Trophoblast cell (in vitro differentiated cells and primary cell): ENCODE measurements at places on chromosomes 5 and 9.

DNA sequence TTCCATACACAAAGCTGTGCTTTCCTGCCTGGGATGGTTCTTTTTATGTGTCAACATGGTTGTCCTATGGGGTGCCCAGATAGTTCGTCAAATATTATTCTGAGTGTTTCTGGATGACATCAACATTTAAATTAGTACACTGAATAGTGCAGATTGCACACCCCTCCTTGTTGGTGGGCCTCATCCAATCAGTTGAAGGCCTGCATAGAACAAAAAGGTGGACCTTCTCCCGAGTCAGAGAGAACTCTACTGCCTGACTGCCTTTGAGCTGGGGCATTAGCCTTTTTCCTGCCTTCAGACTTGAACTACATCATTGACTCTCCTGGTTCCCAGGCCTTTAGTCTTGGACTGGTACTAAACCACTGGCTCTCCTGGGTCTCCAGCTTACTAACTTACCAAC, 80.4 kb downstream of the SHB start:
- DNase-seq: no peak

GRCh38 chr5:178234750-178235587, 2.4 kb upstream of the PHYKPL start:
- peak; percentile 72 for DNase-seq

DNA sequence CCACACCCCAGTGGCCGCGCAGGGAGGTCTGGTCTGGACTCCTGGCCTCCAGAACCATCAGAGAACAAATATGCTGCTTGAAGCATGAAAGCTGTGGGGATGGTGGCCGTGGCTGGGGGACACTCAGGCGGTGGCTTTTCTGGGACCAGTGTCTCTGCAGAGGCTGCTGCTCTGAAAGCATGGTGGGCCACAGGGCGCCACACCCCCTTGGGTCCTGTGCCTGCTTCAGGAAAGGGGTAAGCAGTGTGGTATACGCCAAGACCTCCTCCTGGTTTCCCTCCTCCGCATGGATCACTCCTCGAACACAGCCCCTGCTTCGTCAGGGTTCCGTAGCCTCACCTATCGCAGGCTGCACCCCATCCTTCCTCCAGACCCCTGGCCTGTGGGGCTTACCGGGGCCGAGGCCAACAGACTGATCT, 19.7 kb upstream of the TERT start:
- no peak for DNase-seq

- peak; percentile 96 for DNase-seq
Observed at GRCh38 chr9:94212091-94212490, 47.0 kb upstream of the ZNF169 start.

DNA sequence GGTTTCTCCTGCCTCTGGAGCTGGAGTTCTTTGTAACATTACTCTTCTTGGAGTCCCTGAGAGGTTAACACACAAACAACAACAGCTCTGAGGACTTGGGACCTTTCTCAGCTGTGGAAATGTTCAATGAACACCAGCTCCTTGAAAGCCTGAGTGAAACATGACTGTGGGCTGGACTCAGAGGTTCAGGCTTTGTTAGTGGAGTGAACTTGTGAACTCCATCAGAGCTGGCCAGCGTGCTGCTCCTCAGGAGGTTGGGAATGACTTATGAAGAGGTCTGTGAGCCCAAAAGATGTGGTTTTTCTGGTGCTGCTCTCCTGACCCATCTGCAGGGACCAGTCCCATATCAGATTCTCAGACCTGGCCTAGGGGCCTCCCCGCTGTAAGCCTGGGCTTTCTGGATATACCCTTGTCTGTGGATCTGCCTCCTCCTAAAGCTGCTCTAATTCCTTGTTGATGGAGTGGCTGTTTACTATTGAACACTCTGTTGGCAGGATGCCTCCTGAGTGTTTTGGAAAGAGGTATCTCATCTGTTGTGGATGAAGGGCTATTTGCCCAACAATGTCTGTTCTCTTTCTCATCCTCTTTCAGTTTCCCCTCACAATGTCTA, 170.0 kb upstream of the GDNF start:
- DNase-seq: no peak

GRCh38 chr9:6354072-6354686, 26.0 kb downstream of the TPD52L3 start:
- DNase-seq: peak; percentile 56

DNA sequence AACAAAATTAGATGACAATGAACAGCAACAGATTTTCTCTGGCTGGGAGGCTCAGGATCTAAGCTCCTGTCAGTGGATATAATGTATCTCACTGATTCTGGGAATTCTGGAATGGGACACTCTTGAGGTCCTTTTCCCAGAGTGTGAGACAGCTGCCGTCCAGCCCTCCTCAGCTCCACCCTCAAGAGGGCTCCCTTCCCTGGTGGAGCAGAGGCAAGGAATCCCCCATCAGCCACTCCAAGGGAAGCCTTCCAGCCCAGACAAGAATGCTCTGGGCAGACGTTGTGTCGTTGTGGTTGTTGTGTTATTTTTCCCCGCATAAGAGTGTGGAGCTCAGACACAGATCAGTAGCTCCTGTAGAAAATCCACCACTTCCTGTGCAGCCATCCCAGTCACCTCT, 47.7 kb upstream of the ATP10B start:
- no peak for DNase-seq

DNA sequence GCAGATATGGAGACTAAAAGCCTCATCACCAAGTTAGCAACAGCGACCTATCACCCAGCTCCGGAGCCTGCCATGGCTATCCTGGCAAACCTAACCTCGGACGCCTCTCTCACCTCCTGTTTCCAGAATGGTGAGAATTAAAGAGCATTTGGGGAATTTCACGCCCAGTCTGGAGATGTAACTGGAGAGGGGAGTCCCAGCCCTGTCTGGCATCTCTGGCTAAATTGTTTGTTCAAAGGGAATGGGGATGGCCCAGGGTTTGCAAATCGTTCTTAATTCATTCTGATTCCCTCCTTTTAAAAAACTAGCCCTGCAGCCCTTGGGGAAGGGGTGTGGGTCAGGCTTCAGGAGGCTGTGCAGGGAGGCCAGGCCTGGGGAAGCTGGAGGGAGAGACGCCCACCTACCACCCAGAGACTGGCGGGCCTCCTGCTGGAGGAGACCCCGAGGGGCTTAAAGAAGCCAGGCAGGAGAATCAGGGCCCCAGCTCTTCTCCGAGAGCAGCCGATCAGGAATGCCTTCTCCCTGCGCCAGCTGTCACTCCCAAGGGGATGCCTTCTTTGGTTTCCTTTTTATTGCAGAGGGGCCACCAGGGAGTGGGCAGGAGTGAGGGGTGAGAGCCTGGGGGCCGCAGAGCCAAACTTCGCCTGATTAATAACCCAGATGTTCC, 964 bp upstream of the COL5A1 start:
- no peak for DNase-seq

DNA sequence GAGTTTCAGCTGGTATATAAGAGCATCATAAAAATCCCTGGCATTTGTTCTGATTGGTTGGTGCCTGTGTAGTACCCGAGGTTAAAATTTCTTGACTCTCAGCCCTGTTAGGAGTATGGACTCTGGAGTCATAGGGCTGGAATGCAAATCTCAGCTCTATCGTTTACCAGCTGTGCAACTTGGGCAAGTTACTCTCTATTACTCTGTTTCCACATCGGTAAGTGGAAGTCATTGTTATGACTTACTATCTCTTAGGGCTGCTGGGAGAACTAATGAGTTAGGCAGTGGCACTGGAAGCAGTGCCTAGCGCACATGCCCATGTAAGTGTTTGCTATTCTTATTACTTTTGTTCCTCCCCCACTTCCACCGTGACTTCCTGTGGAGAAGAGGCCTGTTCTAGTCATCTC, 141.6 kb downstream of the BOD1 start:
- DNase-seq: peak; percentile 49

DNA sequence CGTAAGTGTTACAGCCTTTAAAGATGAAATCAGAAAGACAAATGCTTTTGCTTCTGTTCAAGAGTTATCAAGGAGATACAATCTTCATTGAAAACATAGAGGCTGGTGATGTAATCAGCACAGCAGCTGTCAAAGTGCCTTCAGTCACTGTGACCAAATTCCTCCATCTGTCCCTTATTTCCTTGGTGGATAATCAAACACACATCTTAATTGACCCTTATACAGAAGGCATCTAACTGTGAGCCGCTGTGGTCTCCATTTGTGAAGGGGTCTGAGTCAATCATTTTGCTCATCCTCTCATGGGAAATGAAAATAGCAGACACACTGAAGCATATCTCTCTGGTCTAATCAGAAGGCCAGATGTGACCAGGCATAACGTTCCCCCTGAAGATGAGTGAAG, 130.1 kb upstream of the TLR4 start:
- no peak for DNase-seq

- DNase-seq: no peak
Observed at GRCh38 chr9:114957558-114957957, 27.2 kb upstream of the TNFSF8 start.

GRCh38 chr5:150496098-150496497, 11.8 kb upstream of the NDST1 start:
- no peak for DNase-seq

GRCh38 chr5:153445875-153446579, 44.4 kb upstream of the GRIA1 start:
- DNase-seq: no peak

DNA sequence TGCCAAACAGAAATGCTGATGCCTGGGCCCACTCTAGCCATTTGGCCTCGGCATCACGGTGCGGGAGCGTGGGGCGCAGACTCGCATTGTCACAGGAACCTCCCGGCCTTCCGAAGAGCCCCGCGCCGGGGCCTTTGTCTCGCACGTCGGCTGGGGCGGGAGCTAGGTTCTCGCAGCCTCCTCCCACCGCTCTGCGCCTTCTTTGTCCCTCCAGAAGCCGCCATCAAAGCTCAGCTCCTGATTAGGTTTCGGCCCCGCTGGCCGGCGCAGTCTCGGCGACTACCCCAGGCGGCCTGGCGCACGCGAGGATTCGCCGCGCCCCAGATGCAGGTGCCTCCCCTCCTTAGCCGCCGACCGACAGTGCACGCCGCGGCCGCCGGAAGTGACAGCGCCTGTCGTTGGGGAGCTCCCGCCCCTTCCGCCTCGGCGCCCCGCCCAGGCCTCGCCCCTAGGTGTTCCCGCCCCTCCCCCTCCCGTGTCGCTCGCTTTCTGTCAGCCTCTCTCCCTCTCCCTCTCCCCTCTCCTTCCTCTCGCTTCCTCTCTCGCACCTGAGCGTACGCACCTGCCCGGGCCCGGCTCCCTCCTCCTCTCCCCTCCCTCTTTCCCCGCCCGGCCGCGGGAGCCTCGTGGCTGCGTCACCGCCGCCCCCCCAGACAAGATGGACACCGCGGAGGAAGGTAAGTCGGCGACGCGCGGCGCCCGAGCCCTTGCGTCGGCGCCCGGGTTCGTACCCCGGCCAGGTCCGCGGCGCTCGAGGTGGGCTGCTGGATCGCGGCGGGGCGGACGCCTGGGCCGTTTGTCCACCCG, at the start of gene MARCHF6:
TSS of gene MARCHF6 (plus strand) at position 455 of the 807 bp plus-strand sequence. CDS start at position 659, 204 bp downstream.
- peak; percentile 91 for DNase-seq

GRCh38 chr5:145536133-145536532, 299.0 kb downstream of the PRELID2 start:
- DNase-seq: no peak

GRCh38 chr5:131786900-131787692, 9.7 kb downstream of the FNIP1 start:
- DNase-seq: peak; percentile 58

DNA sequence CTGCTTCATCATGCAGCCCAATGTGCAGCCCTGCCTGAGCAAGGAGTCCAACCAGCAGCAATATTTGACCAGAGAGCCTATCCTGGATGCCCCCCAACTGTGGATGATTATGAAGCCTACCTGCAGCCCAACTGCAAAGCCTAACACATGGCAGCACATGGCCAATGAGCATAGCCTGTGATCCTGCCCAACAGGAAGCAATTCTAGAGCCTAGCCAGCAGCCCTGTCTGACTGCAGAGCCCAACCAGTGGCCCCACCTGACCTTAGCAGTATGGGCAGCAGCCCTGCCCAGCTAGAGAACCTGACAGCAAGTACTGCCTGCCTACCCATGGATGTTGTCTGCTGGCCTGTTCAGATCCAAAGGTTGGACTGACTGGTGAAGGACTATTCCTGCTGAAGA, 97.3 kb upstream of the SH3GL2 start:
- no peak for DNase-seq

DNA sequence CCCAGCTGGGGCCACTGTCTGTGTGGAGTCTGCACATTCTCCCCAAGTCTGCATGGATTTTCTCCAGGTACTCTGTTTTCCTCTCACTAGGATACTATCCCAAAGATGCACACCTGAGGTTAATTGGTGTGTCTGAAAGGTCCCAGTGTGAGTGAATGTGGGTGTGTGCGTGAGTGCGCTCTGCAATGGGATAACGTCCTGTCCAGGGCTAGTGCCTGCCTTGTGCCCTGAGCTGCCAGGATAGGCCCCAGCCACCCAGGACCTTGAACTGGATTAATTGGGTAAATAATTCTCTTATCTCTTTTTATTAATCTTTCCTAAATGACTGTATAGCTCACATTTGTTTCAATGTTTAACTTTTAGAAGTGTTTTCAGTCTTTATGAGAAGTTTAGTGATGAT, 11.5 kb upstream of the PANK3 start:
- DNase-seq: no peak

- no peak for DNase-seq
Observed at GRCh38 chr5:122067390-122067789, 10.7 kb downstream of the LOX start.

GRCh38 chr9:33043671-33044070, 18.6 kb downstream of the DNAJA1 start:
- peak; percentile 46 for DNase-seq

- DNase-seq: no peak
Observed at GRCh38 chr9:127118597-127119319, 3.7 kb downstream of the ANGPTL2 start.

DNA sequence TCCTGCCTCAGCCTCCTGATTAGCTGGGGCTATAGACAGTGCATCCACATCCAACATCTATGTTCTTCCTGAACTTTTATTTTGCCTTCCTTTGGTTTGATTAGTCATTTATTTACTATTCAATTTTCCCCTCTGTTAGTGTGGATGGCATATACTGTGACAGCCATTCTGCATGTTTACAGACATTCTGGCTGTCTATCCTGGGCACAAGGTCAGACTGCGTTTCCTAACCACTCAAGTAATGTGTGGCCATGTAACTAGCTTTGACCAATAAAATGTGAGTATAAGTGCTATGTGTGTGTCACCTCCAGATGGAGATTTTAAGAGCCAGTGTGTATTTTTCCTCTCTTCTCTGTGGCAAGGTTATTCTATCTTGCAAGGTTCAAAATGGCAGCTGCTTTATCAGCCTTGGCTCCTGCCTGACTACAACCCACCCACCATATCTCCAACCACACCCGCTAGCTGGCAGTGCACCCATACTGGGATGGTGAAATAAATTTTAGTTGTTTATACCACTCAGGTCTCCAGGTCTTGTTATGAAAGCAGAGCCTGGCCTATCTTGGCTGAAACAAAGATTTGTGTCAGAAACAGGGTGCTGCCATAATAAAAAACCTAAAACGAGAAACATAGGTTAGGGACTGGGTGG, 32.2 kb downstream of the PDE6A start:
- DNase-seq: no peak

GRCh38 chr5:123808461-123809380, 296.7 kb downstream of the CSNK1G3 start:
- DNase-seq: no peak
